ENCODE measurements at places on chromosomes 13 and 19. TPM values are rescaled to one million over a fixed set of nuclear protein-coding genes. Genes with fewer than 3 reads are reported as not detected.

DNA sequence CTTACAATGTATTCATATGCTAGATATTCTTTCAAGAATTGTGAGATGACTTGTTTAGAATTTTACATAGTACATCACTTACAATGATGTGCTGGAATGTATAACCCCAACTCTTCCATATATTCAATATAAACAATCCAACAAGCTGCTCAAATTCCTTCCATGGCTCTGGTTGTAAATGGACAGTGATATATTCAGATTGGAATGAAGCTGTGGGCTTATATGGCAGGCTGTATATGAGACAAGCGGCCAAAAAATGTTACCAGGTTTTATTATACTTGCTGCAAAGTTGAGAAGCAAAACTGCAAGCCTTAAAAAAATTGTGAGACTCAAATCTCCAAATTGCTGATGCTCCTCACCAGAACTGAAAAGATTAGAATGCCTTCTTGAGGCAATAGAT is 83.6 kb upstream of the KLF12 start:
- no peaks in the 10 kb centered on the region for H3K36me3 ChIP-seq
- H3K4me1 ChIP-seq: no peaks in the 10 kb centered on the region
- no peaks in the 10 kb centered on the region for H3K27me3 ChIP-seq
- no peak overlapping the region for H3K27ac ChIP-seq
- H3K4me3 ChIP-seq: no peak overlapping the region
- no peak for DNase-seq

DNA sequence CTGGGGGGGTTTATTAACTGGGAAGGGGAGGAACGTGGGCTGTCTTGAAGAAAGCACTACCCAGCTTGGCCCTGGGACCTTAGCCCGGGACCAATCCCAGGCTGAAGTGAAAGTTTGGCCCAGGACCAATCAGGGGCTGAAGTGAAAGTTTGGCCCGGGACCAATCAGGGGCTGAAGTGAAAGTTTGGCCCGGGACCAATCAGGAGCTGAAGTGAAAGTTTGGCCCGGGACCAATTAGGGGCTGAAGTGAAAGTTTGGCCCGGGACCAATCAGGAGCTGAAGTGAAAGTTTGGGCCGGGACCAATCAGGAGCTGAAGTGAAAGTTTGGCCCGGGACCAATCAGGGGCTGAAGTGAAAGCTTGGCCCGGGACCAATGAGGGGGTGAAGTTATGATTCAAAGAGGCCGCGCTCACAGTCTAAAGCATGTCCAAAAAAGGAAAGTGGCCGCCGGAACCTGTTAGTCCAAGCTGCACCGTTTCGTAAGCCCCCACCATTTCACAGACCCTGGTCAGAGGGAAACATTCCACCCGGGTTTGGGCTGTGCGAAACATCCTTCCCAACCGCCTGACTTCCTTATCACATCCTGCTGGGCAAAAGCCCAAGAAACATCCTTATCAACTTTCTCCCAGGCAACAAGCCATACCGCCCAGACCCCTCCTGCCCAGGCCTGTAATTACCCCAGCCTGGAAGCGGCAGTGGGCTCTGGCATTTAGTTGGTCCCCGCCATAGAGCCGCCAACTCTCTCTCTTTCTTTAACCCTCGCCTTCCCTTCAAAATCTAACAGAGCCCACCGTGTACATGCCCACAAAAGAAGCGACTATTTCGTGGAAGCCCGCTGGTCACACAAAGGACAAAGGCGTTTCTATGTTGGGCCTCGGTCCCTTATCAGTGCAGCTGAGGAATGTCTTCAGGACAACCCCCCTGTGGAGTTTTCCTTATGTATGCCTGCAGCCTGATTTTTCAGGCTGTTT is 1.1 kb downstream of the ZNF850 start:
- peak; percentile 79 for DNase-seq
- peak overlapping the region; percentile 68 for H3K4me3 ChIP-seq
- H3K27me3 ChIP-seq: no peaks in the 10 kb centered on the region

DNA sequence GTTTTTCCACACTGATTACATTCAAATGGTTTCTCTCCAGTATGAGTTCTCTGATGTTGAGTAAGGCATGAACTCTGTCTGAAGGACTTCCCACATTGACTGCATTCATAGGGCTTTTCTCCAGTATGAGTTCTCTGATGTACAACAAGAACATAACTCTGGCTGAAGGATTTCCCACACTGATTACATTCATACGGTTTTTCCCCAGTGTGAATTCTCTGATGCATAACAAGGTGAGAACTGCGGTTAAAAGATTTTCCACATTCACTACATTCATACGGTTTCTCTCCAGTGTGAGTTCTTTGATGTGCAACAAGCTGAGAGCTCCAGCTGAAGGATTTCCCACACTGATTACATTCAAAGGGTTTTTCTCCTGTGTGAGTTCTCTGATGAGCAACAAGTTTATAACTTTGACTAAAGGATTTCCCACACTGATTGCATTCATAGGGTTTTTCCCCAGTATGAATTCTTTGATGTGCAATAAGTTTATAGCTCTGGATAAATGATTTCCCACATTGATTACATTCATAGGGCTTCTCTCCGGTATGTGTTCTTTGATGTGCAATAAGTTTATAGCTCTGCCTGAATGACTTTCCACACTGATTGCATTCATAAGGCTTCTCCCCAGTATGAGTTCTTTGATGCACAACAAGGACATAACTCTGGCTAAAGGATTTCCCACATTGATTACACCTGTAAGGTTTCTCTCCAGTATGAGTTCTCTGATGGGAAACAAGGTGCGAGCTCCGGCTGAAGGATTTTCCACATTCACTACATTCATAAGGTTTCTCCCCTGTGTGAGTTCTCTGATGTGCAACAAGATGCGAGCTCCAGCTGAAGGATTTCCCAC is 23.5 kb downstream of the ZNF180 start:
- no peak for DNase-seq
- H3K27ac ChIP-seq: no peak overlapping the region
- H3K4me1 ChIP-seq: no peaks in the 10 kb centered on the region
- H3K36me3 ChIP-seq: peaks cover 9% of the 10 kb centered on the region
- no peak overlapping the region for H3K4me3 ChIP-seq

DNA sequence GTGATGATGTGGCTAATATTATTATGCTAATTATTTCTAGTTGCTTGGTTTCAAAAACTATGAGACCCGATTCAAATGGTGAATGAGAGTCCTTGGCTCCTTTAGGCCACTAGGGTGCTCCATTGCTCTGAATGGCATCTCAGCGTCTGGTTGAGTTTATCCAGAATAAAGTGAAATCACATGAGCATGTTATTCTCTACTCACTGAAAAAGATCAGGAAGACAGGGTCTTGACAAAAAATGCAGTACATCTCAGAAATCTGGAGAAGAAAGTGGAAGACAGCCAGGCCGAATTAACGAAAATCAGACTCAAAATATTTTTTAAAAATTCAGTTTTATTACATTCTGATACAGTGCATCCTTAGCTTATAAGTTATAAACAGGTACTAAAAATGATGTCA is 516.2 kb downstream of the MYO16 start:
- H3K4me3 ChIP-seq: no peak overlapping the region
- peaks cover 6% of the 10 kb centered on the region for H3K27me3 ChIP-seq
- no peaks in the 10 kb centered on the region for H3K4me1 ChIP-seq
- no peak for DNase-seq

GRCh38 chr19:51783372-51783771 is 11.6 kb upstream of the FPR3 start:
- H3K36me3 ChIP-seq: no peaks in the 10 kb centered on the region
- no peak for DNase-seq
- no peak overlapping the region for H3K27ac ChIP-seq
- no peaks in the 10 kb centered on the region for H3K4me1 ChIP-seq
- H3K4me3 ChIP-seq: no peak overlapping the region

DNA sequence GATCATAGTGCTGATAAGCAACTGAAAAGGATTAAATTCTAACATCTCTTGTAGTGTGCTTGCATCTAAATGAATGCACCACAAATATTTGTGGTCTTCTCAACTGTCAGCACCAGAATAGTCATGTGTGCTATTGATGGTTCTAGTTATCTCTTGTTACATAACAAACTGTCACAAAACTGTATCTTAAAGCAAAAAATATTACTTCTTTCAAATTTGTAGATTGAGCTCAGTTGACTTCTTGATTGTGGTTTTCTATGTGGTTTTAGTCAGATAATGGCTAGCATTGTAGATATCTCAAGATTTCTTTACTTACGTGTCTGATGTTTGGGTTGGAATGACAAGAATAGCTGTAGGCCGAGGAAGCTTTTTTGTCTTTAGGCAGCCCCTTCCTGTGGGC is 431.3 kb downstream of the SLITRK6 start:
- H3K36me3 ChIP-seq: no peaks in the 10 kb centered on the region
- no peak for DNase-seq
- H3K4me1 ChIP-seq: no peaks in the 10 kb centered on the region
- H3K27ac ChIP-seq: no peak overlapping the region
- no peaks in the 10 kb centered on the region for H3K27me3 ChIP-seq
- H3K4me3 ChIP-seq: no peak overlapping the region

DNA sequence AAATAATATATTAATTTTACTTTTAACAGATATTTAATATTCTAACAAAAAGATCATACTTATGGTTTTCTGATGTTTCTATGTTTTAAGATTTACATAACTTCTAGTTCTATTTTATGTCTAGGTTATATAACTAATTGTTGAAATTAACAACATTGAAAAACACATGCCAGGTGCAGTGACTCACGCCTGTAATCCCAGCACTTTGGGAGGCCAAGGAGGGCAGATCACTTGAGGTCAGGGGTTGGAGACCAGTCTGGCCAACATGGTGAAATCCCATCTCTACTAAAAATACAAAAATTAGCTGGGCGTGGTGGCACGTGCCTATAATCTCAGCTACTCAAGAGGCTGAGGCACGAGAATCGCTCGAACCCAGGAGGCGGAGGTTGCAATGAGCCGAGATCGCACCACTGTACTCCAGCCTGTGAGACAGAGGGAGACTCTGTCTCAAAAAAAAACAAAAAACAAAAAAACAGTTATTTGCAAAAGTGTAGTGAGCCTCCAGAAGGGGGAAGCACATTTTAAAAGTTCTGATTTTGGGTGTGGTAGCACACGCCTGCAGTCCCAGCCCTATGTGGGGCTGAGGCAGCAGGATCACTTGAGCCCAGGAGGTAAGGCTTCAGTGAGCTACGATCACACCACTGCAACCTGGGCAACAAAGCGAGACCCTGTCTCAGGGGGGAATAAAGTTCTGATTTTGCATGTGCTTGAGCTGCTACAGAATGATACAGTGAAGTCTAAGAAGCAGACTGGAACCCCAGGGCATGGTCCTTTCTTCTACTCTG is 18.7 kb downstream of the MIPEP start:
- no peak for DNase-seq
- no peaks in the 10 kb centered on the region for H3K27me3 ChIP-seq
- no peak overlapping the region for H3K27ac ChIP-seq

The AP1M2 gene
- total RNA-seq: not detected

The ATP4A gene
- total RNA-seq: not detected

The CCL25 gene
- total RNA-seq: not detected

DNA sequence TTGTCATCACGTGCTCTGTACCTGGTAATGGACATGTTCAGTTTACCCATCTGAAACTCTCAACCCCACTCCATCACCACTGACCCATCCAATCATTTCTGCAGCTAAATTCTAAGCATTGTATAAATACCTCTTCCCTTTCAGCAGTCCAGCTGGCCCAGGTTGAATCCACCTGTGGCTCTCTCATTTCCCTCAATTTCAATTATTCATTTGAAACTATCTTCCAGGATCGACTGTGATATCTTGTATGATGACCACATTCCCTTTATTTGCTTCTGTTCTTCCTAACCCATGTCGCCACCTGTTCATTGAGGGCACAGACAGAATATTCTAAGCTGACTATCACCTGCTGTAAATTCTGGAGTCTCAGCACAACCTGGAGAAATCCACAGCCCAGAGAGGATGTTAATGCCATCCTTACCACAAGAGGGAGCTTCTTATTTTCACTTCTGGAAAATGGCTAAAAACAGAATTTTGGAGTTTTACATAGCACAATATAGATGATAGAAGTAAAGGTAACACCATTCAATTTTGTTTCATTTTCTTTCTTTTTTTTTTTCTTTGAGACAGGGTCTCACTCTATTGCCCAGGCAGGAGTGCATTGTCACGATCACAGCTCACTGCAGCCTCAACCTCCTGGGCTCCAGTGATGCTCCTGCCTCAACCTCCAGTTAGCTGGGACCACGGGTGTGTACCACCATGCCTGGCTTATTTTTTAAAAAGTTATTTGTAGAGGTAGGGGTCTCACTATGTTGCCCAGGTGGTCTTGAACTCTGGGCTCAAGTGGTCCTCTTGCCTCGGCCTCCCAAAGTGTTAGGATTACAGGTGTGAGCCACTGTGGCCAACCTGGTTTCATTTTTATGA is 38.6 kb downstream of the ZNF823 start:
- DNase-seq: no peak
- no peaks in the 10 kb centered on the region for H3K27me3 ChIP-seq
- no peak overlapping the region for H3K4me3 ChIP-seq
- H3K4me1 ChIP-seq: no peaks in the 10 kb centered on the region
- no peaks in the 10 kb centered on the region for H3K36me3 ChIP-seq
- H3K27ac ChIP-seq: no peak overlapping the region

The ZNF723 gene
- total RNA-seq: not detected

DNA sequence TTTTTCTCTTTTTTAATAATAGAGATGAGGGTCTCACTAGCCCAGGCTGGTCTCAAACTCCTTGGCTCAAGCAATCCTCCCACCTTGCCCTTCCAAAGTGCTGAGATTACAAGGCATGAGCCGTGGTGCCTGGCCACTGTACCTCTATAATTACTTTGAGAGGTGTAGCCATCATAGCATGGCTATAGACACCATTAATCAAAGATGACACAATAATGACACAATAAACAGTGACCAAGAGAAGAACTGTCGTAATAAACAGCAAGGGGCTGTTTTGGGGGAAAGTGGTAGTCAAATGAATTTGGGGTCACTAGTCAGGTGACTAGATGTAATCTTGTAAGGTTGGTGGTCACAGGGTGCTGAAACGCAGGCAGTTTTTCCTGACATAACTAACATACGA is 30.4 kb downstream of the KLF5 start:
- no peak overlapping the region for H3K4me3 ChIP-seq
- H3K4me1 ChIP-seq: no peaks in the 10 kb centered on the region
- no peaks in the 10 kb centered on the region for H3K27me3 ChIP-seq
- DNase-seq: no peak

DNA sequence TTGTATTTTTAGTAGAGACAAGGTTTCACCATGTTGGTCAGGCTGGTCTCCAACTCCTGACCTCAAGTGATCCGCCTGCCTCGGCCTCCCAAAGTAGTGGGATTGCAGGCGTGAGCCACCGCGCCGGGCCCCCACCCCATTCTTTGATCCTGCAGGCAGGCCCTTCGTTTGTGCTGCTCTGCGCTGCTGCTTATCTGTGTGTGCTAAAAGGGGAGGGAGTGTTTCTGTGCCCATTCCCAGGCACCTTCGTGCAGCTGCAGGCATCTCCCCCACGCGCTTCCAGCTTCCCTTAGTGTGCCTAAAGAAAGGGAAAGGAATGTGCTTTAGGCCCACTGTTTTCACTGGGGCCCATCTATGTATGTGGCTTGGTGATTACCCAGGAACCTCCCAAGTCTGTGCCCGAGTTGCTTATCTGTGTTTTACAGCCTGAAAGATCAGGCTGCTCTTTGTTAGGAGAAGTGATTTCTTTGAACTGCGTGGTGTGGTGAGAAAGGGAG is 27.2 kb downstream of the EPN1 start:
- no peak overlapping the region for H3K27ac ChIP-seq
- DNase-seq: no peak
- no peak overlapping the region for H3K4me3 ChIP-seq
- no peaks in the 10 kb centered on the region for H3K4me1 ChIP-seq

The TEX29 gene
- total RNA-seq: 0.91 TPM

The C1QTNF9B gene
- total RNA-seq: not detected
